ENCODE measurements at places on chromosomes 3 and 15.

GRCh38 chr15:54514601-54515000 is 536.4 kb downstream of the UNC13C start:
- DNase-seq = no peak

DNA sequence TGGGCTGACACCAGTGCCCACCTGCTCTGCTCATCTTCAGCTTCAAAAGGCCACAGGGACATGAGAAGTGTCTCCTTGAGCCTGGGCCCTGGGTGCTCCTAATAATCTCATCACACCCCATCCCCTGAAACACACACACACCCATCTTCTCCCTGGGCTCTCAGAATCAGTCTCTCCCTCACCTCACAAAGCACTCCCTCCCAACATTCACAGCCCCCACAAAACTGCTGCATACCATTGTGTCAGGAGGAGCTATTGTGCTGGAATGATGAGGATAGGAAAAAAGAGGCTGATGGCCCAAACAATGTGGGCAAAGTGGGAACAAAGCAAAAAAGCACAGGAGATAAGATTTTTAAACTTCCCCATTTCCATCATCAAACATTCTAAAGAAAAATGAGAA is 16.8 kb downstream of the FOXP1 start:
- no peak for DNase-seq

GRCh38 chr3:165462636-165463334 is 266.6 kb upstream of the SLITRK3 start:
- no peak for DNase-seq

- no peak for DNase-seq
Measured at GRCh38 chr15:90271459-90272166, 6.1 kb downstream of the NGRN start.

- no peak for DNase-seq
Measured at GRCh38 chr15:70589221-70589620, 174.1 kb downstream of the UACA start.

DNA sequence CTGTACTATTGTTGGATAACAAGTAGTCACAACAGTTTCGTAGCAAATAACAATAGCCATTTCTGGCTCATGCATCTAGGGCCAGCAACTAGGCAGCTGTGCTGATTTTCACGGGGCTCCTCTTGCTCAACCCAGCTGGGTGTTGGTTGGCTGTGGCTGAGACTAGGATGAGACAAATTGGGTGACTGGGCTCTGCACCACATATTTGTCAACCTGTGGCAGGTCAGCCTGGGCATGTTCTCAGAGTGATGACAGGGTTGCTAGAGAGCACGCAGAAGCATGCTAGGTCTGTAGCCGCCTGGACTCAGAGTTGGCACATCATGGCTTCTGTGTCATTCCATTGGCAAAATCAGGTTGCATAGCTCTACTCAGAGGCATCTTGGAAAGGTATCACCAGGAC is 175.9 kb downstream of the OTOL1 start:
- no peak for DNase-seq

DNA sequence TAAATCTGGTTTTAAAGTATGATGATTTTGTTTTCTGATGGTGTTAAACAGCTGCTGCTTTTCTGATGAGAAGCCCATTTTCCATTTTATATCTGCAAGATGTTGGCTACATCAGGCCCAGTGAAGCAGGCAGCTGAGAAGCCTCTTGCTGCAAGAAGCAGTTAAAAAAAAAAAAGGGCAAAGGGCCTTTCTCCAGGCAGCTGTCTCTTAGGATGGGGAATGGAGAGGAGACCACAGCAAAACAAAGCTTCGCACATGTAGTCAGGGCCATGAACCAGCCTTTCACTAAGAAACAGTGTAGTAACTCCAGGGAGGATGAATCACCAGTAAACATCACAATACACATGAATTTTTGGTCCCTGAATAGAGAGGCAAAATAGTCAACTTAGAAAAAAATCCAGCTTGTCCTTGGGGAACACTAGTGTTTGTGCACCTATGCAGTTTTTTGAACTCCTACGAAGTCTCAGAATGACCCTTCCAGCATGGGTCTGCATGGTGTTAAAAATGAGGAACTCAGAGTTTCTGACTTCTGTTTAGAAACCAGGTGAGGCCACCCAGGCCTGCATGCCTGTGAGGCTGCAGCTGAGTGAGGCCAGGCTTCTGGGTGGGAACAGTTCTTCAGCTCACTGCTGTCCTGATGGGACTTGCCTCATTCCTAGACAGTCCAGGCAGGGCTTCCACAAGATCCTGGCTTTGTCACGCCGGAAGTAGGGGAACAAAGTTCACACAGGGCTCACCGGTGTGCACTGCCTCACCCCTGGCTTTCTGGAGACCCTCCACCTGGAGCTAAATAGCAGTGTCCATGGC is 518.7 kb downstream of the MCTP2 start:
- DNase-seq = no peak

- peak; percentile 75 for DNase-seq
Measured at GRCh38 chr3:158731938-158732855, at the start of gene RARRES1. Gene RARRES1, minus strand, starts transcription at chr3:158732457. Its CDS starts 42 bp downstream, at chr3:158732415.

GRCh38 chr3:43034200-43034599 is 55.1 kb downstream of the GASK1A start:
- no peak for DNase-seq

- DNase-seq = no peak
Measured at GRCh38 chr3:149120051-149120972, 9.1 kb upstream of the HPS3 start.

- DNase-seq = no peak
Measured at GRCh38 chr15:95937128-95937528, 393.4 kb upstream of the NR2F2 start.

DNA sequence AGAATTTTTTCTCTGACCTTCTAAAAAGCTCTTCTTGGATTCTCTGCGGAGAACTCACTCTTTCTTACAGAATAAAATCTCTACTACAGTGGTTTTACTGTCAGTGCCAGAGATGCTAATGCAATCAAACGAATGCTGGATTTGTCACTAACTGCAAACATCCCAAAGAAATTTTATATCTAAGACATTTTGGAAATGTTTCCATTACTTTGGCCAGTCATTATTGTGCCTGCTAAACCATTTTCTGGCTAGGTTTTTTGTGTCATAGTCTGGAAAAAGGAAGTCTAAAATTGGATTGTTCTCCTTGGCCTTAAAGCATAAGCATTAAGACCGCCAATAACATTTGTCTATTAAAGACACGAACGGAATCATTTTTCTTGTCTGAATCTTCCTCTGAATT is 54.0 kb downstream of the PLOD2 start:
- DNase-seq = no peak

- no peak for DNase-seq
Measured at GRCh38 chr3:112908252-112908651, 61.6 kb upstream of the CD200R1L start.

DNA sequence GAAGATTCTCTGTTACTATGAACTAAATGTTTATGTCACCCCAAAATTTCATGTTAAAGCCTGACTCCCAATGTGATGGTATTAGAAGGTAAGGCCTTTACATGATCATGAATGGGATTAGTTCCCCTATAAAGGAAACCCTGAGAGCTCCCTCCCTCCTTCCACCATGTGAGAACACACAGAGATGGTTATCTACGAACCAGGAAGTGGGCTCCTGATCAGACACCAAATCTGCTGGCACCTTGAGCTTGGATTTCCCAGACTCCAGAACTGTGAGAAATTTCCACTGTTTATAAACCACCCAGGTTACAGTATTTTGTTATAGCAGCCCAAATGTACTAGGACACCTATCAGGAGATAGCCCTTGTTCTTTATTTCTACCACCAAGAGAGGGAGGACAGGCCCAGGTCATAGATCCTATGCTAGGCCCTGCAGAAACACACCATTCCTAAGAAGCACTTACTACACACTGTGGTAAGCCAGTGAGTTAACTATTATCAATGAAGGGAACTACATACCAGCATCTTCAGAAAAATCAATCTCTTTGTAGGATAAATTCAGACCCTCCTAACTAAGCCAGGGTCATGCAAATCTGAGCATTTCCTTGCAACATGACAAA is 59.0 kb downstream of the PRKAR2A start:
- DNase-seq = no peak

DNA sequence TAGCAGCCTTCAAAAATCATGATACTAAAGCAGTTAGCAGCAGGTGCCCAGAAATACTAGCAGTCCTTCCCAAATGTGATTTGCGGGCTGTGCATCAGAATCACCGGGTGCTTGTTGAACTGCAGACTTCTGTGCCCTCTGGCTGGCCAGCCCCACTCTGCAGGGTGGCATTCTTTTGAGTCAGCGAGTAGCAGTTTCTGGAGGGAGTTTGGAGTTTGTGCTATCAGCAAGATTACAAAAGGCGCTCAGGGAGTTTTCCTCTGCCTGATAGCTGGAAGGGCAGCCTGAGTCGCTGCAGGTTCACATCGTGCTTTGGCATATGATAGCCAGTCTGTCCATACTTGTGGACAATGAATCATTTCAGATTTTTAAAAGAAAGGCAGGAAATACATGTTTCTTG is 57.6 kb downstream of the CLDN11 start:
- no peak for DNase-seq

- peak; percentile 41 for DNase-seq
Measured at GRCh38 chr3:124467980-124468902, 262.0 kb upstream of the UMPS start.

DNA sequence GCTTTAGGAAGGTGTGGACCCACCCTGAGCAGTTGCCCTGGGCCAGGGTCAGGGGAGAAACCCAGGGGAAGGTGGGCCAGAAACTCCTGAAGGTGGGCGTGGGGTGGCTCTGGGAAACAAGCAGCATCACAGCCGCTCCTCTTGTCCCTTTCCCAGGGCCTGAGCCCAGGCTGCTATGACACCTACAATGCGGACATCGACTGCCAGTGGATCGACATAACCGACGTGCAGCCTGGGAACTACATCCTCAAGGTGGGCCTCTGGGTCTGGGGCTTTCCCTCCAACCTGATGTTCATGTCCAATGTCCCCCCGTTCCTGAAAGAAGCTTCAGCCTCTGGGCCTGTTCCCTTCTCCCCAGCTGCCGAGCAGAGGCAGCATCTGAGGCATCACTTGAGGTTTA is 21.4 kb downstream of the LOXL1 start:
- no peak for DNase-seq

GRCh38 chr3:37441689-37442088 is 267.3 kb upstream of the LRRFIP2 start:
- no peak for DNase-seq

DNA sequence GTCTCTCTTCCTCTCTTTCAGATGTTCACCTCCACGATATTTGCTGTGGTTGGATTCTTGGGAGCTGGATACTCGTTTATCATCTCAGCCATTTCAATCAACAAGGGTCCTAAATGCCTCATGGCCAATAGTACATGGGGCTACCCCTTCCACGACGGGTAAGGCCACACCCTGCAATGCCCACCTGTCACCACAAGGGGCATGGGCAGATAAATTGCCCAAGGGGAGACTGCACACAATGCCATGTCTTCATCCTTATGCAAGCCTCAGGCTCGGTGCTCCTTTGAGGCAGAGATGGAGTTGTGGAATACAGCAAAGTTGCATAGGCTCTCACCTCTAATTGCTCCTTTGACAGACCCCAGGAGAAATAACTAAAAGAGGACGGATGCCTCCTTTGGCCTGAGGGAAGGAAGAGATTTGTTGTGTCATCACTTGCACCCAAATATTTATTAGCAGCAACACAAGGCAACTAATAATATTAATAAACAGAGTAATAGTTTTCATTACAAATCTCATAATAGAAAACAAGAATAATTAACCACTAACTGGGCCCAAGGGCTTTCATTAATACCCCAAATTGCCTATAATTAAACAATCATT is 13.2 kb downstream of the TM4SF4 start:
- DNase-seq = peak; percentile 15

DNA sequence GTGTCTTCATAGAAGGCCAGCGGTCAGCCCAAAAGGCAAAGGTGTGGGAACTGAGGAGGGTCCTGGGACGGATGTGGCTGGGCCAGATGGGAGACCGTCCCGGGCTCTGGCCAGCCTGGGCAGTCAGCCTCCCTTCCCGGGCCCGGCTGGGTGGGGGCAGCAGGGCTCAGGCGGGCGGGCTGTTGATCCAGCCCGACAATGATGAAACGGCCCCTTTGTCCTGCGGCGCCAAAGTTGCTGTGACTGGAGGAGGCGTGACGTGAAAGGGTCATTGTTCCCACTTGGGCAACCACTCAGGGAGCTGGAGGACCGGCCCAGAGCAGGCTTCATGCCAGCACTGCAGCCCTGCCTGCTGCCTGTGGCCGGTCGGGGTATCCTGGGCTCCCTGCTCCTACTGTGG is 16.5 kb downstream of the DUSP7 start:
- DNase-seq = no peak

- no peak for DNase-seq
Measured at GRCh38 chr15:51888593-51889195, 59.2 kb downstream of the TMOD3 start.

DNA sequence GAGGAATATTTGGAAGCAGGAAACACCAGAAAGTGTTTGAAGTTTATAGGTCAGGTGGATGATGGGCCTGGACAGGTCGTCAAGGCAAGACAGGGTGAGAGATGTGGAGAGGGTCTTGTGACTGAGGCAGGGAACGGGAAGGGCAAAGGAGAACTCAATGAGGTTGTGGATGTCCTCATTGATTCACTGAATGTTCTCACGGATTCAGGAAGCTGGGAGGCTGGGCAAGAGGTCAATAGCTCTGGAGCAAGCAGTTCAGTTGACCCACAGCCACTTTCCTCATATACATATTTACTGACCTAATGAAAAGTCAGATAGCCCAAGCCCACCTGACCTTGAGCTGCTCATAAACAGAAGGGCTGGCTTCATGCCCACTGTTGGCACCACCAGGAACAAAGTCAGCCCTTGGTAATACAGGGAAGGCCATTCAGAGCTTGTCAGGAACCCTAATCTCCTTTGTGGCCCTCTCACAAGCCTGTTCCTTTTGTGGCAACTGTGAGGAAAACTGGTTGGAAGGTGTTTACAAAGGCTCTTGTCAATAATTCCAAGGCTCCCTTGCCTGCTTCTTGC is 31.6 kb downstream of the ARRDC4 start:
- DNase-seq = no peak

DNA sequence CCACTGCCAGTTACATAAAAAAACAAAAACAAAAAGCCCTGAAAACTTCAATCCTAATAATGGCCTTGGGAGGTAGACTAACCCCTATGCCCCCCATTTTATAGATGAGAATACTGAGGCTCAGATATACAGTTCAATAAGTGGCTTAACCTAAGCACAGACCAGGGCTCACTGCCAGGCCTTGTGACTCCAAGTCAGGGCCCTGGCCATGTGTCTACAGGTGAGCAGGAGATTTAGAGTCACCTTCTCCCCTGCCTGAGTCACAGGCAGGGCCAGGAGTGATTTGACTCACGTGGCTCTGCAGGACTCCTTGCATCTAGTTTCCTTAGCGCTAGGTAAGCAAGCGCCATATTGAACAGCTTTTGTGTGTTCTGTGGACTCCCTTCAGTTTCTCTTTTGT is 98.6 kb upstream of the ETV5 start:
- no peak for DNase-seq

GRCh38 chr15:66025015-66025452 is 155.7 kb downstream of the RAB11A start:
- no peak for DNase-seq

GRCh38 chr3:127908202-127908601 is 6.8 kb upstream of the KBTBD12 start:
- DNase-seq = no peak

- DNase-seq = peak; percentile 71
Measured at GRCh38 chr3:9862391-9863057, 17.5 kb downstream of the CIDEC start.

- no peak for DNase-seq
Measured at GRCh38 chr3:146020969-146021368, 140.0 kb downstream of the PLOD2 start.

GRCh38 chr15:94524565-94524964 is 293.2 kb downstream of the MCTP2 start:
- DNase-seq = peak; percentile 59

GRCh38 chr3:133464573-133464972 is 64.7 kb downstream of the BFSP2 start:
- no peak for DNase-seq

- DNase-seq = no peak
Measured at GRCh38 chr15:52018244-52018643, 775 bp upstream of the MAPK6 start.
